K562 (cell line): ENCODE measurements at places on chromosomes 7 and 10.

- no peak for DNase-seq
Observed at GRCh38 chr7:46854958-46855473, 726.9 kb downstream of the TNS3 start.

GRCh38 chr10:44044549-44044948, 340.3 kb downstream of the CXCL12 start:
- DNase-seq: no peak

GRCh38 chr10:76977046-76977445, 660.6 kb downstream of the KCNMA1 start:
- DNase-seq: no peak

GRCh38 chr10:75493464-75493863, 62.0 kb downstream of the LRMDA start:
- no peak for DNase-seq

DNA sequence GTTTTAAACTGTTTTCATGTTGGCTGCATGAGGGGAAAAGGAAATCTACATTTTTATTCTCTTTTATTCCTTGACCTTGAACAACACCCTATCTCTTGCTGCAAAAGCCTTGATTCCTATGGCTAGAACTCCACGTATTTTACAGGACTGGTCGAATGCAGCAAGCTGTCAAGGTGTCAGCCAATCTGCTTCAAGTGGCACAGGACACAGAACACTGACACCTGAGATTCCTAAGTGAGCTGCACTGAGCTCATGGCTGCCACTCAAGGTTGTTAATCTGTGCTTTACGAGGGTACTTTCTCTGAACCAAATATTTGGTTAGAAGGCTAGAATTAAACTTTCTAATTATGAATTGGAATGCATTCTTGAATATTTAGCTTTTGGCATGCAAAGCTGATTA, 349.7 kb upstream of the COBL start:
- no peak for DNase-seq

GRCh38 chr10:29923416-29923965, 135.9 kb downstream of the JCAD start:
- DNase-seq: no peak

DNA sequence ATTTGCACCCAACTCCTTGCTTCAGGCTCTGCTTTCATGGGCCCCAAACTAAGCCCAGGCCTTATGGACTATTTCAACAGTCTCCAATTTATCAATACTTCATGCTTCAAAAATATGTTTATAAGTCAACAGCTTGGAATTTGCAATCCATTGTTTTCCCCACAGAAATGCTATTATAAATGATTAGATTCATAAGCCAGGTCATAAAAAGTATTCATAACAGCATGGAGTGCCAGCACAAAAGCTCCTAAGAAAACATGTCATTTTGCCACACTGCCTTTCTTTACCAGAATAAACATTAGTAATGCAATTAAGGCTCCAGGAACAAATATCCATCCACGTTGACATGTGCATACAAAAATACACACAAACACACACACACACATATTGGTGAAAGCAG, 30.1 kb downstream of the OSBPL3 start:
- no peak for DNase-seq

DNA sequence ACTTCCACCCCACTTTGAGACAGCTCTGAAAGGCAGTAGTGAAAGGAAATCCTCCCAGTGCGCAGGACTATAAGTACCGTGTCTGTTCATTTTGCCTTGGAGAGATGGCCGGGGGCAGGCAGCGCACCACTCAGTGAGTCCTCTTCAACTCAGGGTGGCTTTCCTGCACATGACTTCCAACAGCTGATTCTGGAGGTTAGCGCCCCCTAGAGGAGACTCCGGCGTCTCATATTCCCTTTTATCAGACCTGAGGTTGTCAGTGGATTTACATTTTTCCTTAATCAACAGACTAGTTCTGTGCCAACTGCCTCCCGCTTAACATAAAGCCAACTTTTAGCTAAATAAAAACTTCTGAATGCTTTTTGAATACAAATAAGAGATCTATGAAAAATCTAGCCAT, 101.0 kb downstream of the HERPUD2 start:
- DNase-seq: peak; percentile 63

DNA sequence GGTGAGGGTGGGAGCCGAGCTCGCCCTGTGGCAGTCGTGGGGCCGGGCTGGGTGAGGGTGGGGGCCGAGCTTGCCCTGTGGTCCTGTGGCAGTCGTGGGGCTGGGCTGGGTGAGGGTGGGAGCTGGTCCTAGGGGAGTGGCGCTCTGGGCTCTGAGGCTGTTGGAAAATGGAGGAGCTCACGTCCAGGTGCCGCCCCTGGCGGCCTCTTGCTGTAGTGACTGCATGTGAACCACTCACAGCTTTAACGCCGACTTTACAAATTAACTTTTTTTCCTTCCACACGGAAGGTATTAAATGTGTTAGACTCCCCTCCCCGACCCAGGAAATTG, 312.6 kb downstream of the WDR37 start:
- peak; percentile 64 for DNase-seq

DNA sequence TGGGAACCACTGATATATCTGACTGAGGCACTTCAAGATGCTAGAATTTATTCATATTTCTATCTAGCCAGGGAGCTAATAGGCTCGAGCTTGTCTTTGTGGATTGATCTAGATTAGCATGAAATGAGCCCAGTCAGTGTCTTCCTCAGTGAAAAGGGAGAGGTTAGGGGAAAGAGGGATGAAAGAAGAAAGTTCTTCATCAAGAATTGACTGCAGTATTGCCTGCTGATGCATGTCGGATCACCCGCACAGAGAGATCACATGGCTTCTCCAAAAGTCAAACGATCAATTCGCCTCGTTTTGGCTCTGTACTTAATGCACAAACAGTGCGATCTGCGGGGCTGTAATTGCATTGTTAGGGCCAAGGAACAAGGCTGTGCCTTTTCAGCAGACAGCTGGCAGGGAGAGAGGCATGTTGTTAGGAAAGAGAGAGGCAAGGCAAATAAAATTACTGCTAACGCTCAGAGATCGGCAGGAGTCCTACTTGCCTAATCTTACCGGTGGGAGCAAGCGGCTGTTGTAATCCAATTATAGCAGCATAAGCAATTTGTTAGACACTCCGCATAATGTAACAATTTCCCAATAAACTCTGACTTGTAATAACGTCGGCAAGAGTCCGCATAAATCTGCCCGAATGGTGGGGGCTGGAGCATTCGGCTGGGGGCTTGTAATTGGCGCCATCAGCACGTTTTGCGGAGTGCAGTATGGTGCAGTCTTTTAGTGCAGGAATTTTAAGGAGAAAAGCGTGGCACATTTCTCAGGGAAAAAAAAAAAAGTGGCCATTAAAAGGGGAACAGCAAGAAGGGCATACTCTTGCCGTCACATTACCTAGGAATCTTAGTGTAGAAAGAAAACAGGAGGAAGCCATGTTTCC, 102.1 kb downstream of the POLL start:
- DNase-seq: no peak

- peak; percentile 20 for DNase-seq
Observed at GRCh38 chr10:21273400-21273968, 252.0 kb downstream of the SKIDA1 start.

GRCh38 chr7:151660141-151660540, 140.4 kb upstream of the RHEB start:
- DNase-seq: no peak

GRCh38 chr10:126155528-126155927, 232.7 kb downstream of the ADAM12 start:
- DNase-seq: no peak

DNA sequence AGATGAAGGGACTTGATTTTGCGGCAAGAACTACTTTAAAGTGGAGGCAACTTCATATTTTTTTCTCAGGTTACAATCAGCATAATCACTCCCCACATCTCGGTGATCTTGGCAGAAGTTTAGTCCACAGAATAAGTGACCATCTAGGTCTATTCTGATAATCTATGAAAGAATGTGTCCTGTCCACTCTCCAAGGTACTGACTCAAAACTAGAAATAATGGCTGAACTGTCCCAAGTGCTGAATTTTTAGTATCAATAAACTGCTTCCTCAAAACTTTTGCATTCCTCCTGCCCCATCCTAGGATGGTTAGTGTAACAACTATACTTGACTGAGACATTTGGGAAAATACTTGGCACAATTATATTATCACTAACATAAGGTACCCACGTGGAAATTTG, 10.9 kb upstream of the CHRM2 start:
- no peak for DNase-seq

DNA sequence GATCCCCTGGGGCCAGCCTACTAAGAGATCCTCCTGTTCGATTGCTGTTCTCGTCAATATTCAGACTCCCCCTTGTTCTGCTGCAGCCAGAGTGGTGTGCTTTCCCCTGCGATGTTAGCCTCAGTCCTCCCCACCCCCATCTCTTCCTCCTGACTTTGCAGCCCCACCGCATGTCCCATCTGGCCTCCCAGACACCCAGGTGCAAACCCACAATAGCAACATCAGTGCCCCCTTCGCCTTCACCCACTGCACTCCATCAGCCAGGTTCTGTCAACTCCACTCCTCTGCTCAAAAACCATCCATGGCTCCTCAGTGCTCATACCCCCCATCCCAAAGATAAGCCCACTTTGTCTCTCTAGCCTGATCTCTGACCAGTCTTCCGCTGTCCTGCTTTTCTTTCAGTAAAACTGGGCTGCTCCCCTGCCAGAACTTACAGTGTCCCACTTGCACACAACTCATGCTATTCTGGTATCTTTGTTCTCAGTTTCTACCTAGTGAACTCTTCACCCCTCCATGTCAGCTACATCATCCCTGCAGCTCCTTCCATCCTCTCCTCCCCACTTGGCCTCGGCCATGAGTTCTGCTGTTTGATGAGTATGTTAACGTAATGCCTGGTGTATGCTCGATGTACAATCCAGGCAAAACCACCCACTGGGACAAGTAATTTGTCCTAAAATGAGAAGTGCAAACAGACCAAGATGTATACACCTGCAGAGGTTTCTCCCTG, 26.6 kb downstream of the COL13A1 start:
- no peak for DNase-seq
